ENCODE measurements at places on chromosomes 4 and X.

GRCh38 chrX:64782923-64783322 is 193.3 kb downstream of the ZC4H2 start:
- no peak for DNase-seq

DNA sequence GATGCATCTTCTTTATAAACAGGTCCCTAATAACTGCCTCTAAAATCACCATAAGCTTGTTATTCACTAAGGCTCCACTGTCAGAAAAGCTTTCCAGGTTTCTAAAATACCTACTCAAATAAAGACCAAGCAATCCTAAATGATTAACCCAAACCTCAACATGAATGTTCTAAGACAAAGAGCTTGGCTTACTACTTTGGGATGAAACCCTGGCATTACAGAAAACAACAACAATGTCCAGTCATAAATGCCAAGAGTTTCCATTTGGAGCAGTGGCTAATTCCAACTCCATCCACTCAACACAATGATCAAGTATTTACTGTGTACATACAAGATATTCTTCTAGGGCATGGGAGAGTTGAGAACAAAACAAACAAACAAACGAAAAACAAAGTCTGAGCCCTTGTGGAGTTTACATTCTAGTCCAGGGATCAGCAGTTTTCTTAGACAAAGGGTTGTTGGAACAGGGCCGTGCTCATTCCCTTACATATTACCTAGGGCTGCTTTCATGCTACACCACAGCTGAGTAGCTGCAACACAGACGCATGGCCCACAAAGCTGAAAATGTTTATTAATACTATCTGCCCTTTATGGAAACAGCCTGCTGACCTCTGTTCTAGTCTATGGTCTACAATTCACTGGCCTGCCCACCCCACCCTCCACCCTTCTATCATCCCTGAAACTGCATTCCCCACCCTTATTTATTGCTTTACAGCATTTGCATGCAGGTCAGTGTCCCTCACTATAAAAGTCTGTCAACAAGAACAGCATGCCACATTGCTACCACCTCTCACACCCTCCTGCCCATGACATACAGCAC is 23.7 kb downstream of the ABCG2 start:
- no peak for DNase-seq

GRCh38 chr4:84699001-84699671 is 116.2 kb downstream of the CDS1 start:
- no peak for DNase-seq

DNA sequence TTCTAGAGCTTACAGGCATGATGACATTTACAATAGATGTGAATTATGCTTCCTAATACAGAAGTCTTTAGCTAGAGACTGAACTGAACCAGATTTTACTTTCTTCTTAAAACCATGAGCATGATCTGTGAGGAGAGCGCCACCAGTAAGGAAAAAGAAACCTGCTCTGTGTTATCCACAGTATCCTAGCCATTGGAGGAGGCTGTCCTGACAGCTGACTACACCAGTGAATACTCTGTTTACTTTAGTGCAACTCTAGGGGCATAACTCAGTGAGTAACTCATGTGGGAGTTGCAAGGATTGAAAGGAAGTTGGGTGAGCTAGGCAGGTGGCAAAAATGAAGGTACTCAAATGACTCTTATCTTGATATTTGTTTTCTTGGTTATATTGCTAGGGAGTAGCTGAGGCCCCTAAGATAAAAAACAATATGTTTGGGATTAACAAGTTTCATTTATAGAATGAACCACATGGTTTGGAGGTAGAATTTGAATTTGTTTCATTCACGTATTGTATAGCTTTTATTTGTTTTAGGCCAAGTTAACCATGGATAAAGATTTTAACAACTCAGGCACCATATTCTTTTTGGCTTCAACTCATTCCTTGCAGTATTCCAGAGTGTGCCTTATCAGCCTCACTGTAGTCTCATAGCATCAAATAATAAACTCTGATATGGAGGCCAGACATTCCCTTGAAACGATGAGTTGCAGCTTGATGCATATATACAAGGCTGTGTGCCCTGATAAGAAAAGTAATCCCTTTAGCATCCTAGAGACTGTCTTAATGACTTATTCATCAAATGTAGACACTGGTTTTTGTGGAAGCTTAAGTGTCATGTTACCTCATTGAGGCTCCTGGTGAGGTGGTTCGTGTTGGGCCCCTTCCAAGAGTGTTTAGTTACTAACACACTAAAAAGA is 2.5 kb downstream of the BMP3 start:
- no peak for DNase-seq

DNA sequence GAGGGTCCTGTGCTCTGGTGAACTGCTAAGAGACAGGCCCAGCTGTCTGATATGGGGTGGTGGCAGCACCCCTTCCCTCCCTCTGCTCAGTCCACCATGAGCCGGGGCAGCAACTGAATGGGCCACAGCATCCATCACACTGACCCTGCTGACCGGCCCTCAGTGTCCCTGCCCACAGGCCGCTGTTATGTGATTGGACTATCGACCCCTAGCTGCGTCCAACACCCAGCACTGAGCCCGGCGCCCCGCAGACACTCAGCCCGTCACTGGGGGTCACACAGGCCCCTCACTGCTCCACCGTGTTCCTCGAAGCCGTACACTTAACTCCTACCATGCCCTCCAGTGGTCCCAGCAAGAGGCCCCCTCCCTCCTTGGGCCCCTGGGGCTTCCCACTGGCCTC is 88.8 kb upstream of the PSAPL1 start:
- DNase-seq: no peak

GRCh38 chr4:7410446-7410845 is 24.3 kb downstream of the PSAPL1 start:
- DNase-seq: no peak

DNA sequence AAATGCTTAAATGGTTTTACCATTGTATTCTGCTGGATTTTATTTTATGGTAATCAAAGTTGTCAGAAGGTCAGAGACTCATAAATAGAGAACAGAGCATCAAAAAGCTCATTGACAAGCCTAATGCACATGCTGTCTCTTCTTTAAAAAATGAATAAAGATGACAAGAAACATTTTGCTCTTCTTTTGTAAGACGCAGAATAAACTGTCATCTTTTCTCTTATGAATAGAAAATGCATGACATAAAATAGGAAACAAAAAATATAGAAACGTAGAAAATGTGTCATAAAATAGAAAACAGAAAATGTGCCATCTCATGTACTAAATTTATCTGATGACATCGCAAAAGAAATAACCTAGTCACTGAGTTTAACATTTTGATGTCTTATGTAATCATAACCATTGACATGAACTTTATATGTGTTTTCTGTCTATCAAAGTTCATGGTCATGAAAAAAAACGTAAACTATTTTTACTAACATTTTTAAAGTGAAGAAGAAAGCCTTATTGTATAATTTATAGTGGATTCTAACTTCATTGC is 484.1 kb downstream of the TRIML1 start:
- no peak for DNase-seq

GRCh38 chr4:110055158-110055768 is 142.6 kb downstream of the EGF start:
- no peak for DNase-seq

DNA sequence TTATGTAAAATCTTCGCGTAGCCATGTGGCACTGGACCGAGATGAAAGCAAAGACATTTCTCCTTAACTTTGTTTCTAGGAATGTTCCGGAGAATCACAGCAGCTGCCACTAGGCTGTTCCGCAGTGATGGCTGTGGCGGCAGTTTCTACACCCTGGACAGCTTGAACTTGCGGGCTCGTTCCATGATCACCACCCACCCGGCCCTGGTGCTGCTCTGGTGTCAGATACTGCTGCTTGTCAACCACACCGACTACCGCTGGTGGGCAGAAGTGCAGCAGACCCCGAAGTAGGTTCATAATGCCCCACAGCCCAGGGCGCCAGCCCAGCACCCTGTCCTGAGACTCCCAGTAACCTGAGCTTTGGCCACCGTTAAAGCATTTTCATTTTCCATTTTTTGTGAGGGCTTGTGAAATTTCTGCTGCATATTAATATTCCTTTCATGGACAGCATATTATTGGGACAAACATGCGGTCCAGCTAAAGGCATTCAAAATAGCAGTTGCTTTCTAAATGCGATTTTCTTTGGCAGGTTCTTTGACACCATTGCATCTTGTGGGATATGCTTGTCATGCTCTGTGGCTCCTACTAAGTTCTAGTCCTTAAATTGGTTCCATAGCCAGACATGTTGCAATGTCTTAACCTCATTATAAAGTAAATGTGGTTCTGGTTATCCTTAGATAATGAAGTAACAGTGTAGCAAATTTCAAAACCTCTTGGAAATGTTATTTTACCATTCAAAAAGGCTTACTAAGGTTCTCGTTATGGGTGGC is 49.1 kb upstream of the MSANTD1 start:
- DNase-seq: no peak

DNA sequence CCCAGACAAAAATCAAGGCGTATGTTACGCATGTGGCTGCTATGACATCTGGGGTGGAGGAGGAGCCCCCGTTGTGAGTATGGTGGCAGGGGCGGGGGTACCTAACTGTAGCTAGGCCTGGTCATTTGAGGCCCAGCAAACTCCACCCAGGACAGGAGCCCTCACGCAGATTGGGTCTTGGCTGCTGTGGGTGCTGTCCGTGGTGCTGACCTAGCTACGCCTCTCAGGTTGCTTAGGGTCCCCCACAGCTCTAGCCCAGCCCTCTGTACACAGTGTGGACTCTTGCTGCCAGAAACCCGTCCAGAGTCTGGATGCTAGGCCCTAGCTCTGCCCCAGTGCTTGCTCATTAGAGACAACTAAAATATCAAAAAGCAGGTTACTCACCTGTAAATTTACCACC is 146.7 kb upstream of the PSAPL1 start:
- DNase-seq: no peak

- DNase-seq: no peak
Measured at GRCh38 chr4:66769441-66769840, 775.9 kb downstream of the CENPC start.

All from stimulated activated CD8-positive, alpha-beta memory T cell treated with anti-CD3 and anti-CD28 coated beads, Interleukin-7, amount 100 ng/mL, for 24 hours (primary cell).